ENCODE measurements at places on chromosomes 3 and 15. TPM values are rescaled to one million over a fixed set of nuclear protein-coding genes. Genes with fewer than 3 reads are reported as not detected.

STRA6 gene
- total RNA-seq = 2.8 TPM

DNA sequence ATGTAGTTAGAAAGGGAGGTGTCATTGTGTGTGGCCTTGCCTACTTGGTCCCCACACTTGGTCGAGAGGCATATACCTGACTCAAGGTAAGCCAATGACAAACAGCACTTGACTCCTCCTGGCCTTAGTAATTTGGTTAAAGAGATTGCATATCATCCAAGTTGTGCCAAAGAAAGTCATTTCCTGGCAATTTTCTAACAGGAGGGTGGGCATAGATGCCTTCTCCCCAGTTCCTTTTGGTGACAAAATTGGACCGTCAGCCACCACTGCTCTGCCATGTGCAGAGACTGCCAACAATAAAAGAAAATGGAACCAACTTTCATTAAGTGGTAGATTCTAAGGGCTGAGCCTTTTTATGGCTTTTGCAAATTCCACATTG, 7.9 kb upstream of the LEKR1 start:
- H3K36me3 ChIP-seq = no peaks in the 10 kb centered on the region
- no peak overlapping the region for H3K27ac ChIP-seq
- DNase-seq = no peak
- H3K4me3 ChIP-seq = no peak overlapping the region
- no peaks in the 10 kb centered on the region for H3K4me1 ChIP-seq

AQP9 gene
- 0.40 TPM for total RNA-seq

VGLL3 gene
- 34.3 TPM for total RNA-seq

- no peak overlapping the region for H3K4me3 ChIP-seq
- DNase-seq = no peak
- H3K27ac ChIP-seq = no peak overlapping the region
- H3K4me1 ChIP-seq = no peaks in the 10 kb centered on the region
These were observed 130.8 kb downstream of the CHCHD6 start for GRCh38 chr3:126834596-126835471.

CPNE4 gene
- not detected for total RNA-seq

- H3K27ac ChIP-seq = no peak overlapping the region
- H3K27me3 ChIP-seq = no peaks in the 10 kb centered on the region
- H3K36me3 ChIP-seq = no peaks in the 10 kb centered on the region
- no peak overlapping the region for H3K4me3 ChIP-seq
- DNase-seq = no peak
- H3K4me1 ChIP-seq = no peaks in the 10 kb centered on the region
These were observed 307.9 kb upstream of the RBMS3 start for GRCh38 chr3:28972921-28973320.

MYO5C gene
- total RNA-seq = 12.0 TPM

C3orf22 gene
- total RNA-seq = not detected

- no peak for DNase-seq
- H3K27ac ChIP-seq = no peak overlapping the region
- no peaks in the 10 kb centered on the region for H3K27me3 ChIP-seq
- H3K4me3 ChIP-seq = no peak overlapping the region
These were observed 158.7 kb upstream of the SPRED1 start for GRCh38 chr15:38093931-38094330.

DNA sequence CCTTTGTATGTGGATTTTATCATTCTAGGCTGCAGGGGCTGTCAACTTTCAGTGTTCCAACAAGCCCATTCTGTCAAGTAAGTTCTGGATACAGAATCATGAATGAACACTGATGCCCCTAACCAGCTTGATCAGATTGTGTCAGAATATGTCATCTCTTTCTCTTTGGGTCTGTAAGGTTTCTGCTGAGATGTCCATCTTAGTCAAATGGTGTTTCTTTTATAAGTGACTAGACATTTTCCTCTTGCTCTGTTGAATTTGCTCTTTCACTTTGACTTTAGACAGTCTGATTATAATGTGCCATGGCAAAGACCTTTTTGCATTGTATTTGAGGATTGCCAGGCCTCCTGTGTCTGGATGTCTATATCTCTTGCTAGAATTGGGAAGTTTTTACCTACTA, 660.9 kb upstream of the CBLB start:
- no peaks in the 10 kb centered on the region for H3K27me3 ChIP-seq
- H3K4me3 ChIP-seq = no peak overlapping the region
- no peak for DNase-seq

- no peaks in the 10 kb centered on the region for H3K27me3 ChIP-seq
- no peak overlapping the region for H3K27ac ChIP-seq
- DNase-seq = no peak
- no peak overlapping the region for H3K4me3 ChIP-seq
- no peaks in the 10 kb centered on the region for H3K4me1 ChIP-seq
- H3K36me3 ChIP-seq = no peaks in the 10 kb centered on the region
These were observed 41.5 kb downstream of the PCNP start for GRCh38 chr3:101615525-101615924.

IL17RD gene
- total RNA-seq = 19.8 TPM

IL17RE gene
- total RNA-seq = 1.8 TPM

GATA2 gene
- total RNA-seq = 5.3 TPM

DNA sequence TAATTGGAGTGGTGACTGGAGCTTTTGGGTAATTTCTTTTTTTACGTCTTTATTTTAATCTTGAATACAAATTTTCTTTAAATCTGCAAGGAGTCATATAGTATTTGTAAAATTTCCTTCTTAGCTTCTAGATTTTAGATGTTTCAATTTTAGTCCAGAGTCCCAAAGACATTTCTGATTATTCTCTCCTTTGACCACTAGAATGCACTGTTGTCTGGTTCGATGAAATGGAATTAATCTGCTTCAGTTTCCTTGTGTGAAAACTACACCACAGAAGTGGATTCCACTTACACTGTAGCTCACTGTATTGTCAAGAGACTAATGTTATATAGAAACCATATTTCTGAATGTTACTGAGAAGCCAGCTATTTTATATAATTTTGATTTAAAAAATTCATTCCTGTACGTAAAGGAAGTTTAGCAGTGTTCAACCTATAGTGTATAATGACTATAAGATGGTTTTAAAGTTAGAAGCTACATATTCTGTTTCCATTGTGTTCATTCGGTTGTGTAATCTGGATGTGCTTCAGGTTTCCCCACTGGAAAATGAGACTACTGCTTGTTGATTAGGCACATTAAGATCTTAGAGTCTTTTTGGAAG, 6.1 kb downstream of the GRAMD1C start:
- H3K27me3 ChIP-seq = no peaks in the 10 kb centered on the region
- no peak for DNase-seq
- no peak overlapping the region for H3K4me3 ChIP-seq
- no peaks in the 10 kb centered on the region for H3K4me1 ChIP-seq
- no peak overlapping the region for H3K27ac ChIP-seq
- no peaks in the 10 kb centered on the region for H3K36me3 ChIP-seq

DNA sequence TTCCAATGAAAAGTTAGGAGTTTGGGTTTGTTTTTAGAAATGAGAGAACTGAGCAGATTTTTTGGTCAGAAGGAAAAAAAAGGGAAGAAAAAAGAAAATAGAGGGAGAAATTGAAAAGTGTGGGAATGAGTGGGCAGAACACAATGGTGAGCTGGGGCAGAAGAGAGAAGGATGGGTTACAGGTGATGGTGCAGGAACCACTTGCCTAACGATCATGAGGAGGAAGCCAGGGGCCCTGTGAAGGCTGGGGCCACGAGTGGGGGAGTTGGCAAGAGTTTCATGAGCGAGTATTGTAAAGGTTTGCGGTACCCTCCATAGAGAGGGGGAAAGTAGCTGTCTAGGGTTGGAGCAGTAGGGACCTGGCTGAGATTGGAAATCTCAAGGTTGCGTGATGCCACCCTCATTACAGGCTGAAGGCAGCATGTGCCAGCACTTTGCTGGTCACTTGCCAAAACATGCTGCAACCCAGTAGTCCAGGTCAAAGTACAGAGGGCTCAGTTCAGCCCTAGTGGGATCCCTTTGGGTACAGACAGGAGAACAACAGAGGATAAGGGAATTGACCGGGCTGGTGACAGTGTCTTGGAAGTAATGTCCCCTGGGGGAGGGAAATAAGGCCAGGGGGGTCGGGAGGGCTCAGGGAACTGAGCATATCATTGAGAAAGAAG, 6.6 kb downstream of the IVD start:
- H3K36me3 ChIP-seq = no peaks in the 10 kb centered on the region
- H3K4me3 ChIP-seq = no peak overlapping the region
- H3K27me3 ChIP-seq = no peaks in the 10 kb centered on the region
- DNase-seq = no peak
- no peaks in the 10 kb centered on the region for H3K4me1 ChIP-seq
- H3K27ac ChIP-seq = no peak overlapping the region

GRCh38 chr15:44545913-44546802, 9.2 kb downstream of the EIF3J start:
- no peaks in the 10 kb centered on the region for H3K36me3 ChIP-seq
- DNase-seq = no peak
- H3K4me3 ChIP-seq = no peak overlapping the region

KBTBD13 gene
- total RNA-seq = 0.28 TPM

DNA sequence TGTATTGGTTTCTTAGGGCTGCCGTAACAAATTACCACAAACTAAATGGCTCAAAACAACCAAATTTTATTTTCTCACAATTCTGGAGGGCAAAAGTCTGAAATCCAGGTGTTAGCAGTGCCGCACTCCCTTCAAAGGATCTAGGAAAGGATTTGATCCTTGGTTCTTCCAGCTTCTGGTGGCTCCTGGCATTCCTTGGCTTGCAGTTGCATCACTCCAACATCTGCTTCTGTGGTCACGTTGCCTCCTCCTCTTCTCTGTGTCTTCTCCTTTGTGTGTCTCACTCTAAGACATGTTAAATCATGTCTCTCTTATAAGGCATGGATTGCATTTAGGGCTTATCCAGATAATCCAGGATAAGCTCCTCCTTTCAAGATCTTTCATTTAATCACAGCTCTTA, 262.2 kb downstream of the MEX3B start:
- no peaks in the 10 kb centered on the region for H3K36me3 ChIP-seq
- no peaks in the 10 kb centered on the region for H3K4me1 ChIP-seq
- DNase-seq = no peak
- H3K27ac ChIP-seq = no peak overlapping the region
- no peaks in the 10 kb centered on the region for H3K27me3 ChIP-seq

DNA sequence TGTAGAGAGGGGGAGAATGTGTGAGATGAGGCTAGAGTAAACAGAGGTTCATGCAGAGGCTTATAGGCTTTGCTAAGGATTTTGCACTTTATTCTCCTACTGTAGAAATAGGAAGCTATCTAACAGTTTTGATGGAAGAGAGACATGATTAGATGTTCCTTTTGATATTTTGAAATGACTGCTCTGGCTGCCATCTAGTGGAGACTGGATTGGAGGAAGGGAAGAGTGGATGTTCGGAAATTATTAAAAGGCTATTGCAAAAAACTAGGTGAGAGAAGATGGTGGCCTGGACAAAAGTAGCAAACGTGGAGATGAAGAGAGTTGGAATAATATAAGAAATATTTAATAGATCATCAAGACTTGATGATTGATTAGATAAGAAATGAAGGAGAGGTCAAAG, 42.2 kb downstream of the SYN2 start:
- H3K27ac ChIP-seq = no peak overlapping the region
- no peak for DNase-seq
- no peaks in the 10 kb centered on the region for H3K4me1 ChIP-seq
- H3K4me3 ChIP-seq = no peak overlapping the region

DNA sequence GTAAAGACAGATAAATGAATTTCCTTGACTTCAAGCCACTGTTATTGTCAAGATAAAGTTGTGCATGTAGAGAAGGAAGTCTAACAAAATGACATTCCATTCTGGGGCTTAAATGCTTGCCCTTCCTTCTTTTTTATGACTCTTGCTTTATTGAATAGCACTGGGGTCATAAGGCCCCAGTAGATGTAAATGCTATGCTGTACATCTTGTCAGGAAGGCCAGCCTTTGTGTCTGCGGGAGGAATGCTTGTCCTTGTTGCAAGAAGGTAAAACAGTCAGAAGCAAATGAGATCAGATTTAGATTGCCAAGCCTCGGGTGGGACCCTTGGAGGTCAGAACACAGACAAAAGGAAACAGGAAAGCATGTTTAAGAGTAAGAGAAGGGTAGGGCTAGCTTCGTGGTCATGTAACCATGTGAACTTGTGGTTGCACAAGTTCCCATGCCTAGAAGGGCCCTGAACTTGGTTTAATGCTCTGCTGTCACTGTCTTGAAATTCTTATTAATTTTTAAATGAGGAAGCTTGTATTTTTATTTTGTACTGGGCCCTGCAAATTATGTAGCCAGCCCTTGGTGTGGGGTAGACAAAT, 81.5 kb downstream of the PPM1L start:
- H3K27ac ChIP-seq = no peak overlapping the region
- no peak overlapping the region for H3K4me3 ChIP-seq
- no peak for DNase-seq
- no peaks in the 10 kb centered on the region for H3K4me1 ChIP-seq
- H3K27me3 ChIP-seq = no peaks in the 10 kb centered on the region
- H3K36me3 ChIP-seq = no peaks in the 10 kb centered on the region

DNA sequence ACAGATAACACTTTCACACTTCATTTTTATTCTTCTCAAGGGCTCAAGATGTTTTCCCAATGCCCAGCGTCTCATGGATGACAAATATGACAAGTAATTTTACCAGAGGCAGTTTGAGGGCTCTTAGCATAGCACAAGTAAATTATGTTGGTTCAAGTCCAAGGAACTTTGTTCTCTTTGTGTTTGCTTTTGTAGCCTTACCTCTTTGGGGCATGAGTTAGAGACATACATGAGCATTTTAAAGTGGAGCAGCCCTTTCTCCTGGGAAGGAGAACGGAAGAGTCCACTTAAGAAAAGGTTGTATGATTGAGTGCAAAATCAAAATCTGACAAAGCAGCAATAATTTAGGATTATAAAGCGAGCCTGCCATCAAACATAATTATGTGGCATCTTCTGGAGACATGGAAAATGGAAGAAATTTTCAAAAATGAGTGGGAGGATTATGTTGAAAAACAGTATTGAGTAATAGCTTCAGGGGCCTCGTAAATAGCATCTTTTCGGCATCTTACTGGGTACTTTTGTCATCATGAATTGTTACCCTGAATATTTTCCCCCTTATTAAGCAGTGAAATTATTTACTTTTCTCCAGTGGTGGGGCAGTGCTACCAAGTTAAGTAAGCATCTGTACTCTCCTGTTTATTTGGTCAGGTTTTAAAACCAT, 65.9 kb downstream of the PGPEP1L start:
- H3K27me3 ChIP-seq = no peaks in the 10 kb centered on the region
- H3K4me1 ChIP-seq = peaks cover 8% of the 10 kb centered on the region
- H3K27ac ChIP-seq = no peak overlapping the region
- no peak overlapping the region for H3K4me3 ChIP-seq

DNA sequence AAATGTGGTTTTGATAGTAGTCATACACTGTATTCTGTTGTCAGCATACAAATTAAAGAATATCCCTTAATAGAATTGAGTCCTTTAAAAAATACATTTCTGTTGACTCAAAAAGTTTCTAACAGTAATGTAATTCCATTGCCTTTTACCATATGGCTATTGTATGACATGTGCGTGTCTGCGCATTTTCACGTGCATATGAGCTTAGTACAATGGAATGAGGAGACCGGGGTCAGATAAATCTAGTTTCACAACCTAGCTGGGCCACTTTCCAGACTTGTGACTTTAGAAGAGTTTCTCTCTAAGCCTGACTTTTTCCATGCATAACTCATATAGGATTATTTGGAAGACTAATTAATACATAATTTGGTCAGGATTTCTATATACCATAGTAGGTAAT, 38.7 kb downstream of the ZBTB38 start:
- H3K36me3 ChIP-seq = no peaks in the 10 kb centered on the region
- H3K4me1 ChIP-seq = peaks cover 27% of the 10 kb centered on the region
- H3K4me3 ChIP-seq = no peak overlapping the region
- no peak for DNase-seq
- H3K27ac ChIP-seq = no peak overlapping the region

GRCh38 chr3:23304424-23304823, 101.3 kb downstream of the UBE2E2 start:
- H3K36me3 ChIP-seq = no peaks in the 10 kb centered on the region
- no peaks in the 10 kb centered on the region for H3K27me3 ChIP-seq
- no peak for DNase-seq
- peaks cover 1% of the 10 kb centered on the region for H3K4me1 ChIP-seq

- no peaks in the 10 kb centered on the region for H3K4me1 ChIP-seq
- H3K27me3 ChIP-seq = no peaks in the 10 kb centered on the region
- H3K27ac ChIP-seq = no peak overlapping the region
- no peak overlapping the region for H3K4me3 ChIP-seq
These were observed 14.9 kb downstream of the SATB1 start for GRCh38 chr3:18410205-18410604.
